NAMALWA (cell line): ENCODE measurements at places on chromosomes 11 and 22.

- no peak for DNase-seq
These were observed 5.4 kb downstream of the MUS81 start for GRCh38 chr11:65865550-65866172.

DNA sequence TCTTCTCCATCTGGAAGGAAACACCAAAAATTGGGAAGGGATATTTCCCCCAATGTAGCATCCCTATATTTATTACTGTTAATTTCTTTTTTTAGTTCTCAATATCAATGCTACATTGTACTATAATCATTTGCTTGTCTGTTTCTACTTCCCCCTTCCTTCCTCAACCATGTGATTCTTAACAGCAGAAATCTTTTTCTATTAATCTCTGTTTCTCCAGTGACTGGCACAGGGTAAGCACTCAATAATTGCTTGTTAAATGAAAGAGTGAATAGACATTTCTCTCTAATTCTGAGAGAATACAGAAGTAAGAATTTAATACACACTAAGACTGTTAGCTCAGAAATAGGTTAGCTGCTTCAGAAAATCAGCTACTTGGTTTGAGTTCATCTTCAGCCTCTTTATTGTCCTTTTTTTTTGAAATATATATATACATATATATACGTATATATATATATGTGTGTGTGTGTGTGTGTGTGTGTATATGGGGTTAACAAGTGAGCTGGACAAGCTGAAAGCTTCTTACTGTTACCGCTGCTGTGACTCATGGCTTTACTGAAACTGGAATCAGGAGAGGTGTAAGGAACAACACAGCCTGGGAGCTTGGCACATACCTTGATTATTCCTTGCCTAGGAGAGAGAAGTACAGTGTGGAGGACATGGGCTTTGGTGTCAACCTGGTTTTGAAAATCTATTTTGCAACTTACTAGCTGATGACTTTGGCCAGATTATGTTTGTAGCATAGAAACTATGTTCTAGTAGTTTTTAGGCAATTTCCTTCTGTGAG is 26.2 kb upstream of the PDE3B start:
- DNase-seq, result no peak

- DNase-seq, result no peak
These were observed 66.2 kb downstream of the THAP12 start for GRCh38 chr11:76314741-76315090.

DNA sequence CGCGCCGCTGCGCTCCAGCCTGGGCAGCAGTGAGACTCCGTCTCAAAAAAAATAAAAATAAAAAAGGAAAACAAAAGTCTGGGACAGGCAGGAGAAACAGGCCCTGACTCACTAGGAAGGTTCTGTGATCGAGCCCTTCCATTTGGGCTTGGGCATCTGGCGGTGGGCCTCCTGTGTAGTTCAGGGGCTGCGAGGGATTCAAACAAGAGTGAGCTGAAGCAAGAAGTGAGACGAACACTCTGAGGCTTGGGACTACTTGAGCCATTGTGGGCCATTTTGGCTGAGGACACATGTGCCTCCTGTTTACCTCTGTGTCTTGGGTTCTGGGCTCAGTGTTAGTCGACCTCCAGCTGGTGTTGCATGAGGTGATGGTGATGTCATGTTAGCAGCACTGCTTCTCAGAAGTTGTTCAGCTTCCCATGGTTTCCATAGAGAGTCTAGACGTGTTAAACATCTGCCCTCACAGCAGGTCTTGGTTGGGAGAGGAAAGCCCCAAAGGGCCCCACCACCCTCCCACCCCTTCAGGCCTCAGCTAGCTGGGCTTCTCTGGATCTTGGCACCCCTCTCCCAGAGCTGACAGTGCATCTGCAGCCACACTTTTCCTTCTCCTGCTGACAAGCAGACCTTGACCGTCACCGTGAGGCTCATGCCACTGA is 57.8 kb downstream of the MED15 start:
- DNase-seq, result peak; percentile 17

DNA sequence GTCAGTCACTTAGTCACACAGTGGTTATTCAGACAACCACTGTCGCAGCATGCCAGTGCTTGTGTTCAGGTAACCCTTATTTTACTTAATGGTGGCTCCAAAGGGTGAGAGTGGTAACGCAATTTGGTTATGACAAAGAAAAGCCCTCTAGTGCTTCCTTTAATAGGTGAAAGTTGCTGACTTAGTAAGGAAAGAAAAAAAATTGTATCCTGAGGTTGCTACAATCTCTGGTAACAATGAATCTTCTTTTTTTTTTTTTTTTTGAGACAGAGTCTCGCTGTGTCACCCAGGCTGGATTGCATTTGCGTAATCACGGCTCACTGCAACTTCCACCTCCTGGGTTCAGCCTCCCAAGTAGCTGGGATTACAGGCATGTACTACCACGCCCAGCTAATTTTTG is 64.5 kb downstream of the C11orf91 start:
- DNase-seq, result no peak
